ENCODE measurements at places on chromosomes 6 and 20. TPM values are rescaled to one million over a fixed set of nuclear protein-coding genes. Genes with fewer than 3 reads are reported as not detected.

GRCh38 chr6:3081960-3082359 lies 13.7 kb downstream of the RIPK1 start:
- DNase-seq: no peak
- H3K27ac ChIP-seq: no peak overlapping the region
- no peaks in the 10 kb centered on the region for H3K4me1 ChIP-seq
- H3K36me3 ChIP-seq: peaks cover 83% of the 10 kb centered on the region
- H3K27me3 ChIP-seq: no peaks in the 10 kb centered on the region

TSBP1 gene
- total RNA-seq: not detected

PMEPA1 gene
- total RNA-seq: 8.1 TPM

ATAT1 gene
- total RNA-seq: 9.4 TPM
